ENCODE measurements at places on chromosomes 16 and 17. TPM values are rescaled to one million over a fixed set of nuclear protein-coding genes. Genes with fewer than 3 reads are reported as not detected.

GRCh38 chr17:39548494-39549225, 59.1 kb downstream of the NEUROD2 start:
- no peak for DNase-seq

GRCh38 chr17:81511804-81512561, 616 bp downstream of the ACTG1 start:
- DNase-seq: no peak

GRCh38 chr16:89036776-89037175, 56.9 kb upstream of the ACSF3 start:
- DNase-seq: no peak

GRCh38 chr17:81294512-81295030, 536 bp downstream of the SLC38A10 start:
- peak; percentile 17 for DNase-seq

GRCh38 chr17:82334622-82335394, 1.2 kb upstream of the SECTM1 start:
- no peak for DNase-seq

- DNase-seq: no peak
Observed at GRCh38 chr16:74202009-74202408, 94.6 kb upstream of the PSMD7 start.

GRCh38 chr17:81027591-81028505, 7.1 kb upstream of the BAIAP2 start:
- DNase-seq: no peak

DNA sequence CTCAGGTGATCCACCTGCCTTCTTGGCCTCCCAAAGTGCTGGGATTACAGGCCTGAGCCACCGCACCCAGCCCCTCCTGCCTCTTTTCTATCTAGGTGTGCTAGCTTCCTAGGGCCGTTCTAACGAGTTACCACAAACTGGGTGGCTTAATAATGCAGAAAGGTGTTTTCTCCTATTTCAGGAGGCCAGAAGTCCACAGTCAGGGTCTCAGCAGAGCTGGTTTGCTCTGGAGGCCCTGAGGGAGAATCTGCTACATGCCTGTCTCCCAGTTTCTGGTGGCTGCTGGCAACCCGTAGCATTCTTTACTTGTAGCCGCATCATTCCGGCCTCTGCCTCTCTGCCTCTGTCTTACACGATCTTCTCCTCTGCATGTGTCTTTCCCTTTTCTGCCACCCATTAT, 89.2 kb downstream of the NTN1 start:
- no peak for DNase-seq

DNA sequence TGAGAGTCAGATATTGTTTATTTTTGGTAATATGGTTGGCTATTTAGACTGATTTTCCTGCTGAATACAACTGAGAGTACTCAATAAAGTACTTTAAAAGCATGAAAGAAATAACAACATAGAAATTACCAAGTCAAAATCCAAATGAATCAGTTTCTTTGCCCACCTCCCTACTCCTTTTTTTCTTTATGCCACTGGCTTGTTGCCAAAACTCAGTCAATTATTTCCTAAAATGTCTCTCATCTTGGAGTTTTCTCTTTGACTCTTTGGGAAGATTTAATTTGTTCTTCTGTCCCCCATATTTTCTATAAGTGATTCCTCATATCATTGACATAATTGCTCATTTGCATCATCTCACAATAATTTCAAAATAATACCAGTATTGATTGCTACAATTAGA, 2.6 kb upstream of the OMG start:
- no peak for DNase-seq

EIF1 gene
- 39.6 TPM for total RNA-seq

ADORA2B gene
- 23.7 TPM for total RNA-seq
